ENCODE measurements at places on chromosomes 3 and 15. TPM values are rescaled to one million over a fixed set of nuclear protein-coding genes. Genes with fewer than 3 reads are reported as not detected.

DNA sequence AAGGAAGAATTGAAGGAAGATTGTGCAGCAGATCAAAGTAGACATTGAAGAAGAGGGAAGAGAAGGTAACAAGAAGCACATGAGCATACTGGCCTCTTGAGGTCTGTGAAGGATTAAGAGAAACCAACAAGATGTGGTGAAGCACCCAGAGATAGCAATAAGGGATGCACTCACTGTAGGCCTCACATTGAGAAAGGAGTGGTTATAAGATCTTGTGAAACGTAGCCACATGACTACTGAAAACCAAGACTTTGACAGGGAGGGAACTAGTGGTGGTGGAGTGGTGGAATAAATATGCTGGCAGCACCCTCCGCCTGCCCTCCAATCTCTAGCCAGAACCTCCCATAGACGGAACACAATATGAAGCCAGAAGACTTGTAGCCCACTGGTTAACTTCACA, 651.2 kb downstream of the DIPK2A start:
- no peak overlapping the region for H3K27ac ChIP-seq
- H3K36me3 ChIP-seq, result no peaks in the 10 kb centered on the region
- no peaks in the 10 kb centered on the region for H3K4me1 ChIP-seq
- H3K4me3 ChIP-seq, result no peak overlapping the region
- no peak for DNase-seq
- no peaks in the 10 kb centered on the region for H3K27me3 ChIP-seq

DNA sequence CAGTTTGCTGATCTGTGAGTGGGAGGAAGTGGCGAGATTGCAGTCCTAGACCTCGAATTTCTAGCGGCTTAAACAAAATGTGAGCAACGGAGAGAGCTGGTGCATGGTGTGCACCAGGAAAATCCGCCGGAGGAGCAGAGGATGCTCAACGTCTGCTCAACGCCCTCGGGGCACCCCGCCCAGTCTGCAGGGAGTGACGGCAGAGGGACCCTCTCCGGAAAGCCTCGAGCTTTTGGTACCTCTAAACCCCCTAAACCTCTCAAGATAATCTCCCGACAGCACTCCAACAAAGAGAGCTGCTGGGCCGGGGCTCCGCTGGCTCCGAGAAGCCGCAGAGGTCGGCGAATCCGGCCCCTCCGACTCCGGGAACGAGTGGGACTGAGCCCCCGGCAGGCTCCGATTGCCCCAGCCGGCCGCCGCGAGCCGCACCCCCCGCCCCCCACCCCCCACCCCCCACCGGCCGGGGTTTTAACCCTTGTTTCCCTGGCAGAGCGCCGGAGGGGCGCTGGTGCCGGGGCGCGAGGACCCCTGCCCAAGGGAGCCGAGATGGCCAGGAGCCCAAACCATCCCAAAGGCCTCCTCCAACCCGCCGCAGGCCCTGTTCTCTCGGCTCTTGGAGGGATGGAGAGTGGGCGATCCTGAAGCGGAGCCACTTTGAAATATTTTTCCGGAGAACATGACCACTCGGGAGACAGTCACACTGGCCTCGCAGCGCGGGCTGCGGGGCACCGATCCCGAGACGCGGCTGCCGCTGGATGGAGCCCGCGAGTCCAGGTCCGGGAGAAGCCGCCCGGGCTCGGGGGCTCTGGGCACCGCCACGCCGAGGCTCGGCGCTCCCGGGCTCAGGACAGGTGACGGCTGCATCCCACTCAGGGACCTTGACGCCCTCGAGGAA, 1.5 kb downstream of the MEGF11 start:
- peak overlapping the region; percentile 46 for H3K4me3 ChIP-seq
- DNase-seq, result peak; percentile 28
- H3K36me3 ChIP-seq, result no peaks in the 10 kb centered on the region
- H3K27me3 ChIP-seq, result peaks cover 83% of the 10 kb centered on the region
- H3K4me1 ChIP-seq, result peaks cover 7% of the 10 kb centered on the region

DNA sequence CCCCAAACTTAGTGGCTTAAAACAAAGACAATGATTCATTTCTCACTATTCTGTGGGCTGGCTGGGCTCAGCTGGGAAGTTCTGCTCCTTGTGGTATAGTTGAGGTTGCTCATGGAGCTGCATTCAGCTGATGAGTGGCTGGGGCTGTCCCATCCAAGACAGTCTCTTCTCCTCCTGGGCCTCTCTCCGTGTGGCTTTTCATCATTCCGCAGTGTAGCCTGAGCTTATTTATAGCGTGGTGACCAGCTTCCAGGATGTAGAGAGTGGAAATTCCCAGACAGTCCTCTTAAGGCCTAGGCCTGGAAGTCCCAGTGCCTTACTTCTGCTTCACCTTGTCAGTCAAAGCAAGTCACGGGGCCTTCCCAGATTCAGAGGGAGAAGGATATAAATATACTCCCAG, 136.7 kb upstream of the DAZL start:
- no peak for DNase-seq
- H3K36me3 ChIP-seq, result no peaks in the 10 kb centered on the region
- H3K27me3 ChIP-seq, result peaks cover 3% of the 10 kb centered on the region

DNA sequence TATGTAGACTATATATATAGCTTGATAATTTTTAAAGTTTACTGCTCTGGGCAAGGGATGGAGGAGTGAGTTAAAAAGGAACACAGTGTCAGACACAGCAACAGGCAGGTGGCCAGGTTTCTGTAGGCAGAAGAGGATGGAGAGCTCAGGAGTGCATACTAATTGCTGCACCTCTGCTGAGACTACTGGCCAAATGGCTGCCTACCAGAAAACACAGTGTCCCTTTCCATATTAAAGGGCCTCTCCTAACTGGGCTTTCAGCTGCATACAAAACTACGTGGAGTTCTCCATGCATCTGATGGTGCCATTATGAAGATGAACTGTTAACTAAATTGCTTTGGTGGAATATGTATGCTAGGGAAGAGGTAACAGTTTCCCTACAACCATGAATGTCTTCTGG, 1.8 kb downstream of the ATP13A4 start:
- no peaks in the 10 kb centered on the region for H3K36me3 ChIP-seq
- DNase-seq, result no peak
- no peak overlapping the region for H3K27ac ChIP-seq
- no peak overlapping the region for H3K4me3 ChIP-seq
- H3K4me1 ChIP-seq, result no peaks in the 10 kb centered on the region

DNA sequence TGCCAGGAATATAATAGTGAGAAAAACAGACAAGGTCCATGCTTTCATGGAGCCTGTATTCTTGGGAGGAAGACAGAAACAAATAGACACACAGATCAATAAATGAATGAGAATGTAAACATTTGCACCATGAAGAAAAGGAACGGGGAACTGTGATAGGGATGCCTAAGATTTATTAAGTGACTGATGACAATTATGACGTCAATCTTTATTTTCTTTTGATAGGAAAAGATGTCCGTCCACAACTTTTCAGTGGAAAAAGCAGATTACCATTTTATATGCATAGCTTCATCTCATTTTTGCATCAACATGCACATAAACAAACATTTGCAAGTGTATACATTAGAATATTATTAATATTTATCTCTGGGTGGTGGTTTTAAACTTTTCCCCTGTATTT, 27.9 kb upstream of the WNT5A start:
- no peaks in the 10 kb centered on the region for H3K36me3 ChIP-seq
- no peak overlapping the region for H3K27ac ChIP-seq
- H3K4me1 ChIP-seq, result no peaks in the 10 kb centered on the region
- H3K27me3 ChIP-seq, result no peaks in the 10 kb centered on the region
- H3K4me3 ChIP-seq, result no peak overlapping the region

GRCh38 chr3:60308808-60309207, 942.4 kb downstream of the FHIT start:
- H3K4me1 ChIP-seq, result peaks cover 4% of the 10 kb centered on the region
- no peak overlapping the region for H3K4me3 ChIP-seq
- no peak for DNase-seq
- H3K27me3 ChIP-seq, result no peaks in the 10 kb centered on the region
- no peak overlapping the region for H3K27ac ChIP-seq

DNA sequence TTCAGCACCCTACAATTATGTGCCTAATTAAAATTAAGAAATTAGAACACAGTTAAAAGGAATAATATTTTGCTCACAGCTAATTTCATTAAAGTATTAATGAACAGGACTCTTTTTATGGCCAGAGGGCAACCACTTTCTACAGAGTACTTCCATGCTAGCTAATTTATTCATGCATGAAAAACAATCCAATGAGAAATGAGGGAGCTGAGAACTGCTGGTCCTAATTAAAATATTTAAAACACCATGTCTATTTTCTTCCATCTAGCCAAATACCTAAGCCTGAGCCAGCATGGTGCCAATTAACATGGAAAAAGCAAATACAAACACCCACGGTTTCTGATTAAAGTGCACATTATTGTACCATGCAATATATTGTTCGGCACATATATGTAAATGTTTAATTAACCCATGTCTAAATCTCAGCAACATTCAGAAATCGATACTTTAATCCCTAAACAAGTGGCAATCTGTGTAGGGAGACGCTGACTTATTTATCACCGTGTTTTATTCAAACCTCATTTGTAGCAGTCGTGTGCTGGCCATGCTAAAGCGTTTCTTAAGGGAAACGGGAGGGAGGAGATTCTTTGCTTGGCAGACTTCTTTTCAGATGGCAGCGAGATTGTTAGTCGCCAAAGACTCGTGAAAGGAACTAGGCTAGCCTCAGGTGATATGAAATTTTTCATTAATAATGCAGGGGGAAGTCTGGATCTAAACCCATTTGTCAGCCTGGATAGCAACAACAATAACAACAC, 193.5 kb downstream of the ANXA2 start:
- DNase-seq, result no peak
- H3K27ac ChIP-seq, result no peak overlapping the region
- peaks cover 68% of the 10 kb centered on the region for H3K27me3 ChIP-seq
- no peaks in the 10 kb centered on the region for H3K36me3 ChIP-seq
- H3K4me3 ChIP-seq, result no peak overlapping the region
- no peaks in the 10 kb centered on the region for H3K4me1 ChIP-seq

- H3K27ac ChIP-seq, result no peak overlapping the region
- H3K36me3 ChIP-seq, result no peaks in the 10 kb centered on the region
- no peak overlapping the region for H3K4me3 ChIP-seq
- H3K27me3 ChIP-seq, result no peaks in the 10 kb centered on the region
- no peaks in the 10 kb centered on the region for H3K4me1 ChIP-seq
- no peak for DNase-seq
Measured at GRCh38 chr3:107323723-107324122, 53.5 kb upstream of the CCDC54 start.

DNA sequence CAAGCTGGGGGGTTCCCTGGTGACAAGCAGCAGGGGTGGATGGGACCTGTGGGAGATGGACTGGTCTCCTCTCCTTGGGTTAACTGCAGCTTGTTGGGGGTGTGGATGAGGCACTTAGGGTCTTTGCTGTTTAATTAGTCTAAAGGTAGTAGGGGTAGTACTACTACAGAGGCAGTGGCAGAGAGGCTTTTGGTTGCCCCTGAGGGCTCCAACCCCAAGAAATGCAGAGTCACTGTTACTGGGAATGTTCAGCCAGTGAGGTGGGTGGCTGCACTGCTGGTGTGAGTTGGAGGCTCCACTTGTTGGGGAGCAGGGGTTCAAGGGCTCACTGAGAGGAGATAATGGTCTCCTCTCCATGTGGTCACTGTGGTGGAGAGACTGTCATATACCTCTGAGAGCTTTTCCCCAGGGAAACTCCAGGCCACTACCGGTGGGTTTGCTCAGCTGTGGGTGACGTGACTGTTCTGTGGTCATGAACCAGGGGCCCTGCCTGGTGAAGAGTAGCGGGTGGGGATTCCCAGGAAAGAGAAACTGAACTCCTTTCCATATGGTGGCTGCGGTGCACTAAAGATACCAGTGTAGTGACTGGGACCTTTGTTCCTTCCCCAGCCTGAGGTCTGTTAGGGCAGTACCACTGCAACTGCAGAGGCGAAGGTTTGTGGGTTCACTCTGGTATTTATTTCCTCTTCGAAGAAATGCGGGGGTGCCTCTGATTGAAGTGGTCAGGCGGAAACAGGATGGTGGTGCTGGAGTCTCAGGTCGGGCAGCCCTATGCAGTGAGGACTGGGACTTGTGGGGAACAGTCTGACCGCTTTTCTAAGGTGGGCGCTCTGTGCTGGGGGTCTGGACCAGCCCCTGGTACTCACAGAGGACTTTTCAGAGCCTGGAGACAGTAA, 68.9 kb upstream of the TNFSF10 start:
- H3K36me3 ChIP-seq, result peaks cover 31% of the 10 kb centered on the region
- H3K4me3 ChIP-seq, result peak overlapping the region; percentile 52
- H3K27me3 ChIP-seq, result no peaks in the 10 kb centered on the region

- H3K27me3 ChIP-seq, result no peaks in the 10 kb centered on the region
- H3K4me1 ChIP-seq, result peaks cover 20% of the 10 kb centered on the region
- peaks cover 3% of the 10 kb centered on the region for H3K36me3 ChIP-seq
Measured at GRCh38 chr3:59558906-59559720, 509.3 kb upstream of the CFAP20DC start.

DNA sequence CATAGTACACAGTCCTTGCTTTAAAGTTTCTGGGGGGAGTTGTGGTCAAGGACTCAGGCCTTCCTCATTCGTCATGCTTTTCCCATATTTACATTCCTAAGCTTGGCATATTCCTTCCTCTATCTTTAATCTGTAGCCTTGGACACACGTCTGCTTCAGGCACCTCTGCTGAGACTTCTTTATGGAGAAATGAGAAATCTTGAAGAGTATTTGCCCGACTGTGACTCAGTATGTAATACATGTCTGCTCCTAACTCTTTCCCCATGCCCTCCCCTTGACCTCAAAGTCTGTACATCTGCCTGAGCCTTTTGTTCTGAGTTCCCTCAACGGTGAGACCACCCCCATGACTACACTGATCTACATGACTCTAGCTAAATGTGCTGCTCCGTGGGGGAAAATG, 246.1 kb downstream of the SI start:
- H3K4me1 ChIP-seq, result no peaks in the 10 kb centered on the region
- no peaks in the 10 kb centered on the region for H3K27me3 ChIP-seq
- no peaks in the 10 kb centered on the region for H3K36me3 ChIP-seq
- no peak overlapping the region for H3K4me3 ChIP-seq
- no peak overlapping the region for H3K27ac ChIP-seq
- DNase-seq, result no peak

DNA sequence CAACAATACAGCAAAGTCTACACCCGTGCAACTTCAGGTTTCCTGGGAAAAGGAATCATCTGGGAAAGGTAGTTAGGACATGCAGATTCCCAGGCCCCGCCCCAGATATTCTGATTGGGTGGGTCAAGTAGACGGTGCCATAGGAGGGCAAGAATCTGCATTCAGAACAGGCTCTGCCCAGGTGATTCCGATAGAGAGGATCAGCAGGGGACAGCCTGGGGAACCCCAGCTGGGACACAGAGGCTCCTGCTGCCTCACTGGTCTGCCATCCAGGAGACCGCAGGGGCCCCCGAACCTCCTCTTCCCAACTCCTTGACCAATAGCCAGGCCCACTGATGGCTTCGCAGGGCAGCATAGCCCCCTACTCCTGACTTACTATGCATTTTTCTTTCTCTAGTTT, 243.4 kb downstream of the VPS13C start:
- H3K27me3 ChIP-seq, result peaks cover 2% of the 10 kb centered on the region
- H3K36me3 ChIP-seq, result no peaks in the 10 kb centered on the region
- H3K4me1 ChIP-seq, result no peaks in the 10 kb centered on the region
- no peak overlapping the region for H3K27ac ChIP-seq
- no peak for DNase-seq
- H3K4me3 ChIP-seq, result no peak overlapping the region

GRCh38 chr3:154364849-154365248, 40.6 kb upstream of the DHX36 start:
- H3K27me3 ChIP-seq, result peaks cover 1% of the 10 kb centered on the region
- no peaks in the 10 kb centered on the region for H3K4me1 ChIP-seq
- H3K4me3 ChIP-seq, result no peak overlapping the region
- no peaks in the 10 kb centered on the region for H3K36me3 ChIP-seq
- no peak for DNase-seq

The THPO gene
- total RNA-seq, result not detected

Measured in activated T-helper 2 cell treated with anti-CD3 and anti-CD28 coated beads, Interferon-gamma antibody, Interleukin-2, Interleukin-4, amounts not matched to agents 10 μg/mL and 5 μg/mL and 100 μg/mL, durations not matched to agents 14 hours and 24 hours and 36 hours (primary cell).